Glomerular endothelial cell (primary cell): ENCODE measurements at places on chromosomes 16 and 17. TPM values are rescaled to one million over a fixed set of nuclear protein-coding genes. Genes with fewer than 3 reads are reported as not detected.
A peak's percentile ranks its signal among the peaks of the same experiment; 100 is the strongest.

GRCh38 chr16:72985995-72986394 lies 61.9 kb downstream of the ZFHX3 start:
- DNase-seq, result no peak

DNA sequence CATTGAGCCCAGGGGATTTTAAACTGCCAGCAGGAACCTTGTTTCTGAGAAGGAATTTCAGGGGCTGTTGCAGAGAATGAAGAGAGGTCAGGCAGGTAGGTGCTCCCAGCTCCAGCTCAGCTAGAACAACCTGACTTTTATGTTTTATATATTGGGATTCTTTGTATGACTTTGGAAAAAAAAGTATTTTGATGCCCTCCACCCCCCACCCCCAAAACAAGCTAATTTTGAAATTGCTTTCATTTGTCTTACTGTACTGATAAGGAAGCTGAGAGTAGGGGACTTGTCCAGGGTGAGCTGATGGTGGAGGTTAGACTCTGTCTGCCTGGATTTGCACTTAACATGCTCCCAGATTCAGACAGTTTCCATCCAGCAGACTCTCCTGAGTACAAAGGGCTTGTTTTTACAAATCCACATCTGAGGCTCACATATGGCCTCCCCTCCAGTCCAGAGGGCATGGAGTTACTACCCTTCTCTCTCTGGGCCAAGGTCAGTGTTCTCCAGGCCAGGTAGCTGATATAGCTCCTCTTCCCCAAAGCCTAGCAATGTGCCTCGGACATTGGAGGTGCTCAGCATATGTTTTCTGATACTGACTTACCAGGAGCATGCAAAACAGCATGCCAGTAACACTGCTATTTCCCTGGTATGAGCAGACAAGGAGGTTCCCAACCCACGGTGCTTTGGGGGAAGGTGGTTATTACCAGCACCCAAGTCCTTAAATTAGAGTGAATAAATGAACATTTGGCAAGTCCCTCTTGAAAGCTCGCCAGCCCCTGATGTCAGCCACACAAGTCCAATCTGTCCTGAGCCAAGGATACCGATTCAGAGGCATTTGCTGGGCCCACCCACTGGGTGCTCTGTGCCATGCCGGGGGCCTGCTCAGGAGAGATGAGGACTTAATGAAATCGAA lies 11.3 kb downstream of the STX1B start:
- DNase-seq, result no peak

Gene IL32
- total RNA-seq, result 960 and 1,559 TPM in 2 replicates

Gene TMC6
- total RNA-seq, result 40.7 and 82.6 TPM in 2 replicates

- DNase-seq, result no peak
Measured at GRCh38 chr17:61786088-61786487, 77.2 kb downstream of the BRIP1 start.

- no peak for DNase-seq
Measured at GRCh38 chr17:80964544-80964856, 27.1 kb upstream of the CHMP6 start.

DNA sequence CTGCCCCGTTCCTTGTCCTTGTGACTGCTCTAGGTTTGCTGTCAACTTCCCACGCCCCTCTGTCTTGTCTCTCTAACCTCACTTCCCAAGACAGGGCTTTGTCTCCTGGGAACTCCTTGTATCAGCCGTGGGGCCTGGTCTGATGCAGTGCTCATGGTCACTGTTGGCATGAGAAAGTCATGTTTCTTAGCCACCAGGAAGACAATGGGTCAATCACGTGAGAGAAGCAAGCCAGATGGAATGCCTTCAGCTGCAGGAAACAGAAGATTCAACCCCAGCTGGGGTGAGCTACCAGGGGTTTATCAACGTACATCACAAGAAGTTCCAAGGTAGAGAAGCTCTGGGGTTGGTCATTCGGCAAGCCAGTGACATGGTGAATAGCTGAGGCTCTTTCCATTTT lies 116.6 kb downstream of the IRF8 start:
- DNase-seq, result no peak

DNA sequence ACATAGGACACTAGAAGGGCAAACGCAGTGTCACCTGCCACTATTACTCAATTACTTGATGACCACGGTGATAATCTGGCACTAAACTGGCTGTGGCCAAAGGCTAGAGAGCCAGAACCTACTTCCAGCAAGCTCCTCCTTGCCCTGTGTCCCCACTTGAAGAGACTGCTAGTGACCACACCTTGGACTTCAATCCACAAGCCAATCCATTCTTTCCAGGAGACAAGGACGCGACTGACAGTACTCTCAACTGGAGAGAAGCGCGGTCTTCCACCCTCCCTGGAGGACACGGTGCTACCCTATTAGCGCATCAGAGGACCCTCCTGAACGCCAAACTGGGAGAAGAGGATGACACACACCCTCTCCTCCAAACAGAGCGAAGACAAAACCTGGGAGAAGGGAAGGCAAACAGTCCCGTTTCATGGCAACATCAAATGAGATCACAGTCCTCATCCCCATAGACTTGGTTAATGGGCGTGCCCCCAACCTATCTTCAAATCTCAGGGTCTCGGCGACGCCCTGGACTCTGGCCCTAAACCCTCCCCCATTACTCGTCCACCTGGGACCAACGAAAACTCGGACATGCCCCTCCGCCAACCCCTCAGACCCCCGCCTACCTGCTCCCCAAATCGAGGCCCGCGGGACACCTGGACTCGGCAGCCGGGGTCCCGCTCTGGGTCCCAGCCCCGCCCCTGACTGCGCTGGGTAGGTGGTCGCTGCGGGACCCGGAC lies 508 bp downstream of the FLCN start:
- no peak for DNase-seq

- DNase-seq, result no peak
Measured at GRCh38 chr16:31269541-31269940, 9.8 kb downstream of the ITGAM start.

Gene UMOD
- not detected in 2 replicates for total RNA-seq

Gene RNFT1
- 10.4 and 17.0 TPM in 2 replicates for total RNA-seq

- no peak for DNase-seq
Measured at GRCh38 chr17:6380915-6381438, 53.9 kb downstream of the AIPL1 start.

Gene ZFPM1
- total RNA-seq, result 1.6 and 3.3 TPM in 2 replicates

DNA sequence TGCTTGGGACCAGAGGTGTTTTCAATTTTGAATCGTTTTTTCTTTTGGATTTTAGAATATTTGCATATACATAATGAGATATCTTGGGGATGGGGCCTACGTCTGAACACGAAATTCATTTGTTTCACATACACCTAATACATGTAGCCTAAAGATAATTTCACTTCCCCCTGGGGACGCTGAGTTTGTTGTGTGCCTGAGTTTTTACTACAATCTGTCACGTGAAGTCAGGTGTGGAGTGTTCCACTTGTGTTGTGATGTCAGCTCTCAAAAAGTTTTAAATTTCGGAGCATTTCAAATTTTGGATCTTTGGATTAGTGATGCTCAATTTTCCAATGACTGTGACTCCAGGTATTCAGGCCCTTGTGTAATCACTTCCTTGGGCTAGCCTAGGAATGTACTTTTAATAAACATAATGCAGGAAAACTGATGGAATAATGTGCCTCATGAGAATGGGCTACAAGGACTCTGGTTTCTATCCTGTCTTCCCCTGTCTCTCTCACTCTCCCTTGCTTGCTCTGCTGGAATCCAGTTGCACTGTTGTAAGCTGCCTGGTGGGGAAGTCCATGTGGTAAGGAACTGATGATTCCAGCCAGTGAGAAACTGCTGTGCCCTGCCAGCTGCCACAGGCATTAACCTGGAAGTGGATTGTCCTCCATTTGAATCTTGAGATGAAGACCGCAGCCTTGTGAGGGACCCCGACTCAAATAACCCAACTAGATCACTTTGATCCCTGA lies 403.8 kb downstream of the SHISA9 start:
- no peak for DNase-seq

GRCh38 chr16:57882792-57883191 lies 80.5 kb upstream of the KIFC3 start:
- no peak for DNase-seq

DNA sequence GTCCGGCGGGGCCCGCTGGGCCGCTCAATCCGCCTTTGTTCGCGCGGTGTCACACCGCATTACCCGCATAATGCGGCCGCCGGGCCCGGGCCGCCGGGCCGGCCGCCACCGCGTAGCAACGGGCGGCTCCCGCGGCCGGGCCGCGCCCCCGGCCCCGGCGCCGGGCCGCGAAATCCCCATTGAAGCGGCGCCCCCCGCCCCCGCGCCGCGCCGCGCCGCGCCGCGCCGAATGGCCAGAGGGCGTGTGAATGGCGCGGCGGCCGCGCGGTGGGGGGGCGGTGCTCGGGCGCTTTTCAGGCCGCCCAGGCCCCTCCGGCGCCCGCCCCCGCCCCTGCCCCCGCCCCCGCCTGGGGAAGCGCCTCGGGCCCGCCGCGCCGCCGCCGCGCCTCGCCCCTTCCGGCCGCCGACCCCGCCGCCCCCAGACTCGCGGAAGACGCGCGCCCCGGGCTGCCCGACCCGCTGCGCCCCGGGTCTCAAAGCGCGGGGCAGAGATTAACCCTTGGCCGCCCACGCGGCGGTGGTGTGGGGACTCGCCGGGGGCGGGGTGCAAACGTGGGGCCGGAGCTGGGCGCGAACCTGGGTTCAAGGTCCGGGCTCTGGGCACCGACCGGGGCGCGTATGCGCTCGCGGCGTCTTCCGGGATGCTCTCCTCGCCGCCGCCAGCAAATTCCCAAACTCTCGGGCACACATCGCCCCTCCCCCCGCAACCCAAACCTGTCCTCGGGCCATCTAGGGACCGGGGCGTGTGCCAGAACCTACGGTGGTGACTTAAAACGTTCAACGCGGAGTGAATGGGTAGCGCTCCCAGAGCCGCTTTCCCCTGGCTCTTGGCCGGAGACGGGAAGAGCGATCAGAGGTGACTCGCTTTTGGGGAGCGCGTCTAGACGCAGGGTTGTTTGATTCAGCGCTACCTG lies 46.7 kb downstream of the WNT3 start:
- no peak for DNase-seq

- DNase-seq, result no peak
Measured at GRCh38 chr16:56547120-56547948, 17.5 kb upstream of the MT4 start.

- no peak for DNase-seq
Measured at GRCh38 chr17:41689497-41690299, 1.0 kb downstream of the EIF1 start.

DNA sequence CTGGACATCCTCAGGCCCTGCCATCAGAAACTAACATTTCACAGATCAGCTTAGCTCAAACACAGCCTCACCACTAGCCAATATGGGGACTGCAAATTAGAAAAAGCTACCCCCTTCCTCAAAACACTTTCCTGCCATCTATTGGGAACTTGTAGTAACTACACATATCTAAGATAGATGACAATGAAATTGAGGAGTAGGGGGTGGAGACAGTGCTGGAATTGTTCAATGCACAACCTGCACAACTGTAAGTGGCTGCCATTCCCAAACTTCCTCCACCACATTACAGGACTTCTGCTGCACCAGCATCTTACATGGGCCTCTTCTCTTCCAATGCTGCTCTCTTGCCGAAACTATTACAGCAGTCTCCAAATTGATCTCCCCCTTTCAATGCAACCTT lies 21.9 kb downstream of the AIPL1 start:
- peak; percentile 31 for DNase-seq

- no peak for DNase-seq
Measured at GRCh38 chr17:61414936-61415251, 15.3 kb downstream of the TBX2 start.

Gene KAT7
- 23.7 and 34.4 TPM in 2 replicates for total RNA-seq

GRCh38 chr17:50908140-50908859 lies 42.1 kb upstream of the TOB1 start:
- DNase-seq, result no peak

- DNase-seq, result no peak
Measured at GRCh38 chr16:7405166-7405565, 72.5 kb downstream of the RBFOX1 start.
